ENCODE measurements at places on chromosomes 11 and 22.
A peak's percentile ranks its signal among the peaks of the same experiment; 100 is the strongest.

- peak; percentile 91 for DNase-seq
Observed at GRCh38 chr22:50185375-50186087, at the start of gene TRABD. TRABD (plus strand) TSS chr22:50185913; CDS start chr22:50193061, 7,148 bp downstream.

DNA sequence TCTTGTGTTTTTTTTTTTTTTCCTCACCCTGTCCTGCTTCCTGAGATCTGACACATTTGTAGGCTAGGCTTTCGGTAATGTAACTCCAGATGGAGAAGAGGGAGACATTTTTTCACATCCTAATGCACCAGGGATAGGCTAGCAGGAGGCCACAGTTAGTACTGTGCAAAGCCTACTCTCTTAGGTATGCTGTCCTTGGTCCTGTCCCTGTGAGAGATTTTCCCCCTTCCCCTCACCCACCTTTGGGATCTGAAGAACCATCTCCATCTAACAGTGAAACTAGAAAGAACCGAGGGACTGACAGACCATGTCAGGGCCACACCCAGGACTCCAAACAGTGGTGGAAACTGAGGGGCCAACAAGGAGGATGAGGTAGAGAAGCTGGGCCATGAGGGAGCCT, 29.2 kb downstream of the ADAMTS8 start:
- DNase-seq, result no peak

GRCh38 chr22:48104766-48105165, 1342.3 kb downstream of the TBC1D22A start:
- DNase-seq, result no peak

DNA sequence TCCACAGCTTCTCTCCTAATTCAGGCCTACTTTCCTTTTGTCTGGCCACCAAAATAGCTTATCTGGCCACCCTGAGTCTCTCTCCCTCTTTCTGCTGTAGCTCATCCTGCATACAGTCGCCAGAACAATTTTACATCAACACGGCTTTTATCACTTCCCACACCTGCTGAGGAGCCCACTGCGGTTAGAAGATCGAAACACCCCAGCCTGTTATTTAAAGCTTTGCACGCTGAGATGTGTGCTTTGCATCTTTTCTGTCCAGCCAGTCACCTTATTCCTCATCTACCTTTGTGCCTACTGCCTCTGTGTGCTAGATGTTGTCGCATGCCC, 96.0 kb downstream of the COMMD9 start:
- no peak for DNase-seq

DNA sequence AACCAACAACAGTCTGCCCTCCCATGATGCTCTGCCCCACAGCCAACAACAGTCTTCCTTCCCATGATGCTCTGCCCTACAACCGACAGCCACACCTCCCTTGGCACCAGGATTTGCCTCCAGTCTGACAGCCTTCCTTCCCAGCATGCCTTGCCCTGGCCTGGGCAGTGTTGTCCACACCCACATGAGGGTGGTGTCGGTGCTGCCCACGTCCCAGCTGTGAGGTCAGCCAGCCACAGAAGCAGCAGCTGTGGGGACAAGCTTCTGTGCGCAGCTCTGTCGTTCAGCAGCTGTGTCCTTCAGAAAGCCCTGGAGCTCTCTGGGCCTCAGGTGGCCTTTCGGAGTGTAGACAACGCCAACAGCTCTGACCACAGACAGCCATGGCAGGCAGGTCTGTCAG, 1378.9 kb downstream of the BRD1 start:
- no peak for DNase-seq

- DNase-seq, result no peak
Observed at GRCh38 chr22:17699696-17700340, 61.3 kb downstream of the BCL2L13 start.

- DNase-seq, result no peak
Observed at GRCh38 chr11:46247090-46247489, 30.4 kb upstream of the CREB3L1 start.

DNA sequence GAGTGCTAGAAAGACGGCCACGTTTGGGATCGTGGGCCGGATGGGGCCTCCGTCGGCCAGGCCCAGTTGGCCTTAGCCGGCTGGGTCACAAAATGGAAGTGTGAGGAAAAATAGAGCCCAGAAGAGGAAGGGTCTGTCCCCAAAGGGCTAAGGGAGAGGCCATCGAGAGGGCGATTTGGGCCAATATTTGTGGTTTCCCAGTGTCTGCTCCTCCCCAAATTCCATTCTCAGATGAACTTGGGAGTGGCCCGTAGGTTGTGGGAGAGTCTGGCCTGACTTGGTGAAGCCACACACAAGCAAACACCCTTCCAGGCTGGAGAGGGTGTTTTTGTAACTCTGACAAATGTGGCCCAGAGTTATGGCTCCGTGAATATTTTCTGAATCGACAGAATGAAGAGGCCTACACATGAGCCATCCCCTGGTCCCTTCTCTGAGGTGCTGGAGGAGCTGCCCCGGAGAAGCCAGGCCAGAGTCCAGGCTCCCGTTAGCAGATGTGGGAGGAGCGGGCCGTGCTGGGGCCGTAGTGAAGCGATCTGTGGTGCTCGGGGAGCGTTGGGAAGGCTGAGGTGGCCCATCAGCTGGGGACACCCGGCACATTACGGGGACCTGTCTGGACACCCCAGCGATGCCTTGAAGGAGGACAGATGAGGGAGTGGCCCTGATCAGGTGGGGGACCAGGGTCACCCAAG, 73.5 kb upstream of the PPARA start:
- no peak for DNase-seq

- DNase-seq, result no peak
Observed at GRCh38 chr11:110491577-110492320, 62.0 kb downstream of the FDX1 start.

DNA sequence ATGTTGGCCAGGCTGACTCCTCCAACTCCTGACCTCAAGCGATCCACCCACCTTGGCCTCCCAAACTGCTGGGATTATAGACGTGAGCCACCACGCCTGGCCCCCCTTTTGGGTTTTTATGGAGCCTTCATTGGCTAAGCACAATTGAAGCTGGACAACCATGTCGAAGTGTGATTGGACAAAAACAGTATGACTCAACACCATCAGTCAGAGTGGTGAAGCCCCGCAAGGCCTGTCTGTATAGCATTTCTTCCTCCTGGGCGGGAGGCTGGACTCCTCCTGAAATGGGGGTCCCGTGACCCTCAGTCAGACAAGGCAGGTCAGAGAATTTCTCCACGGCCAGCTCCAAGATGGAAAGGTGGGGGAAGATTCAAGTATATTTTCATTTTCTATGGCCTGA, 3.1 kb upstream of the PARVB start:
- no peak for DNase-seq

- DNase-seq, result no peak
Observed at GRCh38 chr11:1762537-1763302, 1.0 kb downstream of the CTSD start.

DNA sequence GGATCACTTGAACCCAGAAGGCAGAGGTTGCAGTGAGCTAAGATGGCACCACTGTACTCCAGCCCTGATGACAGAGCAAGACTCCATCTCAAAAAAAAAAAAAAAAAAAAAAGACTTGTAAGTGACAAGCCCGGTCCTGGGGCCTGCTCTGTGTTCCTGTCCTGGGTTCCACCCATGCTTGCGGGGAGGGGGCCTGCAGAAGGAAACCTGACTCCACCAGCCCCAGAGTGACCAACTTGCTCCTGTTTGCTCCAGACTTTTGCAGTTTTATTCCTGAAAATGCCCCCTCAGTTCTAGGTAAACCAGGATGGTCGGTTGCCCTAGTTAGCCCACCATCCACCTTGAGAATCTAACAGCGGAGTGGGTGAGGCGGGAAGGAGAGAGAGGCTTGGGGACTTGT, 10.1 kb upstream of the LRP5 start:
- no peak for DNase-seq

DNA sequence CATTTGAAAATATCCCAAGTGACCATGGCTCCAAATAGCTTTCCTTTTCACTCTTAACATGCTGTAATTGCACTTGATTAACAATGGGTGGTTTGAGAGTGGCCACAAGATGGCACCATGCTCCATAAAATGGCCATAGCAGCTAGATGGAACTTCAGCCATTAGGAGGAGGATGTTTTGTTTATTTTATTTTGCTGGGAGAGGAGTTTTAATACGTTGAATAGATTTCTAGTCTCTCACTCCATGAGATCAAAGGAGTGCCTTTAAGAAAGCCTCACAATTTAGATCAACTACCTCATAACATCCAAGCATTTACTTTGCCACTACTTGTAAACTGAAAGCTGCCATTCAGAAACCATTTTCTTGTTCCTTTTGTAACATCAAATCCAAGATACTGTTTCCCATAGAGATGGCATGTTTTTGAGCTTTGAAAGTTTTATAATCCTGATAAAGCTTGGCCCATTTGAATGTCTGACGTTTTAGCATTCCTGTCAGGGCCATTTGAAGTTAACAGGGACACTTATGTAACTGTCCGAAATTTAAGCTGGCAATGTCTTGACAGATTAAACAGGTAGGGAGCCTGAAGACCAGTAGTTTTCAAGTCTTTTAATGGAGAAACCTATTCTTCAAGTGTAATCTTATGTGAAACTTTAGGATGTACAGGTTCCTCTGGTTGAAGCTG, 4.7 kb downstream of the FEN1 start:
- DNase-seq, result peak; percentile 69

All from H9 (cell line).